Cardiac muscle cell (in vitro differentiated cells and primary cell): ENCODE measurements at places on chromosomes 5 and 9. TPM values are rescaled to one million over a fixed set of nuclear protein-coding genes. Genes with fewer than 3 reads are reported as not detected.

TERT gene
- total RNA-seq: 0.30 TPM in 1 of 2 replicates, not detected in the other

- no peak overlapping the region for H3K4me3 ChIP-seq
- peaks cover 15% of the 10 kb centered on the region for H3K36me3 ChIP-seq
- H3K27ac ChIP-seq: no peak overlapping the region
- no peaks in the 10 kb centered on the region for H3K27me3 ChIP-seq
Observed at GRCh38 chr5:172211676-172212075, 17.7 kb downstream of the EFCAB9 start.

DNA sequence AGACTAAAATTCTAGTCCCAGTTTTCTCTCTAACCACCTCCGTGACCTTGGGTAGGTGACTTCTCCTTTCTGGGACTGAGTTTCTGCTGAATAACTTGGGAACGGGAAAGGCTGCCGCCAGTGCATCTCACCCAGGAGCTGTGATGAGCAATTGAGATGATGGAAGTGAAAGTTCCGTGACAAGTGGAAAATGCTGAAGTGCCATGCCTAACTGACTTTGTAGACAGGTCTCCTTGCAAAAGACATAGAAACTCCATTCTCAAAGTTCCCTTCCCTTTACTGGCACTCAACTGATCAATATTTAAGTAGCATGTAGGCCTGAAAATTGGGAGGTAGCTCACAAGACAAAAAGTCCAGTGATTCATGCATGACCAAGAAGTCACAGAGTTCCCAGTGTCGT is 6.3 kb upstream of the ADAM19 start:
- no peaks in the 10 kb centered on the region for H3K36me3 ChIP-seq
- H3K27ac ChIP-seq: no peak overlapping the region
- DNase-seq: peak; percentile 10
- no peaks in the 10 kb centered on the region for H3K27me3 ChIP-seq

GRCh38 chr5:179588166-179588565 is 35.3 kb downstream of the HNRNPH1 start:
- H3K4me3 ChIP-seq: no peak overlapping the region
- DNase-seq: no peak
- H3K36me3 ChIP-seq: peaks cover 53% of the 10 kb centered on the region
- H3K4me1 ChIP-seq: no peaks in the 10 kb centered on the region
- H3K27me3 ChIP-seq: no peaks in the 10 kb centered on the region
